Kidney (tissue), 22 donors: ENCODE measurements at places on chromosomes 1 and 21.

DNA sequence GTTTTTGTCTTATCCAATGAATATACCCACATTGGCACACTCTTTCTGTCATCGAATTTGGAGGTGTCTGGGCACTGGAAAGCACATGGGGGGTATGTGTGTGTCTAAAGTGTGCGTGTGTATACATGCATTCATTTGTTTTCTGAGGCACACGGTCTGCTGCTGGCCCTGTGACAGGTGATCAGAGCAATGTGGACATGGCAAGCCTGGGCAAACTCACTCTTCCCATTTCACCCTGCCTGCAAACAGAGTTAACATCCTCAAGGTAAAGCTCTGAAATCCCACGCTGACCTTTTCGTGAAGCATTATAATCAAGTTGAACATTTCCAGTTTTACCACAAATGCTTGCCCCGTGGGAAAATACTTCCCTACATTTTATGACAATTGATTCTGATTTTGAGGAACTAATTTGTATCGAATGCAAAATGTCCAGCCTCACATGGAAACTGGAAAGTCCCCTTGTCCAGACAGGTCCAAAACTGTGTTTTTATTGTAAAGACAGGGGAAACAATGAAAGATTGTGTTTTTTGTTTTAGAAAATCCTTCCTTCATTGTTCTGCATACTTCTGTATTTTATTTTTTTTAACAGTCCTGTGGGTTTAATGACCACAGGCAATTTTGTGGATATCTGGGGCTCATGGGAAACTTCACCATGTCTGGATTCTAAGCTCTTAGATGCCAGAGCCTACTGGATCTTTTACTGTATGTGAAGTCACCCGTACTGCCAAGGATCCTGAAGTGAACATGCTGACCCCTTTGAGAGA, 160.9 kb downstream of the PBX1 start:
- DNase-seq: no peak

DNA sequence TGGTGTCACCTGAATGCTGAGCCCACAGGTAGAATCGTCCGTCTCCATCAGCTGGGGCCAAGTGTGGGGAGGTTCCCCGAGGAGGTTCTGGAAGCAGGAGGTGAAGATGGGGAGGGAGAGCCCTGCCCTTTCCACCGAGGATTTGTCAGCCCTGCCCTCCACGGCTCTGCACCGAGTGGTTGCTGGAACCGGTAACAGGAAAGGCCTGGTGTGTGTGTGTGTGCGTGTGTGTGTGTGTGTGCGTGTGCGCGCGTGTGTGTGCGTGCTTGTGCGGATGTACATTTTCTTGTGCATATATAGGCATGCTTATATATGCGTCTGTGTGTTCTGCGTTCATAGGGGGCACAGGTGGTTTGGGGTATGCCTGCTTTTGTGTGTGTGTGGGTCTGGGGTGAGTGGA, 3.5 kb downstream of the NBL1 start:
- no peak for DNase-seq

- DNase-seq: no peak
Observed at GRCh38 chr1:53410701-53411100, 48.5 kb upstream of the DMRTB1 start.

- DNase-seq: no peak
Observed at GRCh38 chr1:61992257-61992656, 202.4 kb upstream of the L1TD1 start.

DNA sequence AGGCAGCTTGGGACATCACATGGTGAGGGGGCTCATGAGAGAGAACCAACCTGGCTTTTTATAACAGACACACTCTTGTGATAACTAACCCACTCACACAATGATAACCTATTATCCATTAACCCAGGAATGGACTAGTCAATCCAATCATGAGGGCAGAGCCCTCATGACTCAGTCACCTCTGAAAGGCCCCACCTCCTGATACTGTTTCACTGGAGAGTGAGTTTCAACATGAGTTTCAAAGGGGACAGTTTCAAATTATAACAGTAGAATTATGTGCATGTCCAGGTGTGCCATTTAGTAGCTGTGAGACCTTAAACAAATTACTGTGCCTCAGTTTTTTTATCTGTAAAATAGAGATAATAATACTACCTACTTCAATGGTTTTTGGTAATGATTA, 47.6 kb upstream of the PPP2R5A start:
- DNase-seq: no peak

DNA sequence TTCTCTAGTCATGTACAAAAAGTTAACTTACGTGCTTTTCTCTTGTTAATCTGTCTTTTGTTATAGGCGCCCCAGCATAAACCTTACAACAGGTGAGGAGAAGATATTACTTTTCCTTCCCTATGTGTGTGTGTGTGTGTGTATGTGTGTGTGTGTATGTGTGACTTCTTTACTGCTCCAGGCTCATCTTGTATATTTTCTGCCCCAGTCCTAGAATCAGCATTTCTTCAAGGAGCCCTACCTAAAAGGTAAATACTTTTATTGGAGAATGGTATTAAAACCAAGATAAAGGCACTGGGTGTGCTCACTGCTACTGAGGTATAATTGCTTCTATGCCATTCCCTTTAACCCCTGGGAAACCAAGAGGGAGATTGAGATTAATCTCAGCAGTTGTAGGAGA, 129.8 kb downstream of the PLPPR5 start:
- no peak for DNase-seq

GRCh38 chr1:87338566-87338965, 9.9 kb downstream of the LMO4 start:
- DNase-seq: no peak

DNA sequence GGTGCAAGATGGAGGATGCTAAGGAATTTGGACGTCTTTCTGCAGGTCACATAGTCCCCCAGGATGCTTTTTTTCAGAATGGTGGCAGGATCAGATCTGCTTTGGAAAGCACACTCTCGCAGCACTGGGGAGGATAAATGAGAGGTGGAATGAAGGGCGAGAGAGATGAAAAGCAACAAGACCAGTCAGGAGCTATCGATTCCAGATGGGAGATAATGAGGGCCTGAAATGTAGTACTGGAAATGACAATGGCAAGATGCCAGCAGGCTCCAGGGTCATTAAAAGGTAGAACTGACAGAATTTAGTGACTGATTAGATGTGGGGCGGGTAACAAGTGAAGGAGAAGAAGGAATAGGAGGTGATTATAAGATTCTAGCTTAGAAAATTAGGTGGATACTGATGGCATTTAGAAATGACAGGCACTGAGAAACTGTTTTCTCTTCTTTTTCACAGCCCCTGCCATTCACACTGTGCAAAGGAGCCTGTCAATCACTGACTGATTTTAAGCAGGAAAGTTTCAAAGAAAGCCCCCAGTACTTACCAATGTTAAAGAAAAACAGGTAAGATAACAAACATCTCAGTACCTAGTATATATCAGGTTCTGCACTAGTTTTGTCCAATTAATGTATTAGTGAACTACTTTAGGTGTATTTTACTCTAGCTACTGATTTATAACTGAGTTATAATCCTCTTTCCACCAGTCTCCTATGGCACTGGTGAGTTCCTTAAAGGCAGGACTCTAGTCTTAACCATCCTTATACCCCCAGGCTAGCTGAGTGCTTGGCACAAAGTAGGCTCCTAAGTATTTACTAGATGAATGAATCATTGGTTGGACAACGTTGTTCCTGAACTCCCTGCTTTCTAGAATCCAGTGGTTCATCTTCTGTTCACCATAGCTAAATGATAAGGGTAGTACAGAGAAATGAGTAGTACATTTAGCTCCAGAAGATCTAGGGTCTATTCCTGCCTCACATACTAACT, 9.2 kb downstream of the PIGM start:
- no peak for DNase-seq

DNA sequence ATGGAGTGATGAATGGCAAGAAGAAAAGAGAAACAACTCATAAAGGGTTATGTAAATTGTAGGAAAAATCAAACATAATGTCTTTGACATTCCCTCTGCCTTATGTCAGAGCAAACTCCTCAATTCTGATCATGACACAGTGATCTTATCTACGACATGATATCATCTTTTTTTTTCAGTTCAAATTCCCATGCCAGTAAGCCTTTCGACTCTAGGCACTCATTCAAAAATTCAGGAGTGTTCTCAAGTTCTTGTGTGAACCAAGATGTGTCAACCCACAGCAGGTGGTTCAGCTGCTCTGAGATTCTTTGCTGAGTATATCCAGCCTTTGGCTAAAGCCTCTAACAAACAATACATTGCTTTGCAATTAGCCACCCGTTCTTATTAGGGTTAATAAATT, 97.1 kb upstream of the ESRRG start:
- no peak for DNase-seq

DNA sequence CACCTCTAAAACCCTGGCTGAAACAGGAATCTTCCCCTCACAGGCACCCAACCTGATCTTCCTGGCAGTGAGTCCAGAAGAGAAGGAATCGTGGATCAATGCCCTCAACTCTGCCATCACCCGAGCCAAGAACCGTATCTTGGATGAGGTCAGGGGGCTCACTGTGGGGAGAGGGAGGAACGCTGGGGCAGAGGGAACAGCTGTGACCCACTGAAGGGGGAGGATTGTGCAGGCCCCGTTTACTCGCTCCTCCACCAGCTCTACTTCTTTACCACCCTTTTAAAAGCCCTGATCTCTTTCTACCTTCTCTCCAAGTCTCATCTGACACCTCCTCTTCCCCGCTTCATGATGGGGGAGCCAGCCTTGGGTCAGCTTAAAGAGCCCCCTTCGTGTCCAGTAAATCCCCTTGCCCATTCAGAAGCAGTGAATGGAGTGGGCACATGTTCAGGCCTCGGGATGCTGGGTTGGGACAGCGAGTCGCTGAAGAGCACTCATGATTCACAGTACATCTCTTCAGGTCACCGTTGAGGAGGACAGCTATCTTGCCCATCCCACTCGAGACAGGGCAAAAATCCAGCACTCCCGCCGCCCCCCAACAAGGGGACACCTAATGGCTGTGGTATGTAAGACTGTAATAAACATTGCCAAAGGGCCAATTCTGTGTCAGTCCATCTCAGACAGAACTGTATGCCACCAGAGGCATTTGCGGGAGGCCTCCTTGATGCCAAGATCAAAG, 7.3 kb downstream of the PLEKHO1 start:
- no peak for DNase-seq

- peak; percentile 35 for DNase-seq
Observed at GRCh38 chr1:94013367-94013878, 104.2 kb upstream of the GCLM start.

GRCh38 chr1:38190983-38191382, 144.4 kb upstream of the POU3F1 start:
- DNase-seq: peak; percentile 60

DNA sequence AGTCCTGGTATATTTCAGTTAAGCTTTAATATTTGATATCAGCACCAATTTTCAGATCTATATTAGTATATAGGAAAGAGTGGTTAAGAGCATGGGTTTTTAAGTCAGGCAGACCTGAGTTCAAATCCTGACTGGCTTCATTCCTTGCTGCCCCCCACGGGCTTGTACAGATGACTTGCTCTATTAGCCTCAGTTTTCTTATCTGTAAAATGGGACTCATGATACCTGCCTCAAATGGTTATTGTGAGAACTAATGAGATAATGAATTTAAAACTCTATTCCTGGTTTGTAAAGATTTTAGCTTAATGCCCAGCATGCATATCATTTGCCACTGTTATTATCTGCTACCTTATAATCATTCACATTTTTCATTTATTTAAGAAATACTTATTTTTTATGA, 264.5 kb downstream of the RPS6KC1 start:
- no peak for DNase-seq

DNA sequence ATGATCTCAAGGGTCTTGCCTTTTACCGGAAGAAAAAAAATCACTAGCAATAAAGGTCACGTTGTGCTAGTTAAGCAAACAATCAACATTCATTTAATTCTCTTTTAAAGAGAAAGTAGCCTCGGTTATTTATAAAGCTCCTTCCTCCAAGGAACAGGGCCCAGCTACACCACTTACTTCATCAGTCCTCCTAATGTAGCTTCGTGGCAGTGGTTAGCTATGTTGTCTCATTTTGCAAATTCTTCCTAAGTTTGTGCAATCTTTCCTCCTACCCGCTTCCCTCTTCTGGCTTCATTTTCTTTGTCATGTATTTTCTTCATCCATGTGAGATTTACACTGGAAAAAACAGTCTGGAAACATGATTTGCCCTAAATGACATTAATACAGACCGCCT, 554.2 kb downstream of the NUF2 start:
- no peak for DNase-seq

- no peak for DNase-seq
Observed at GRCh38 chr1:8121261-8122159, 95.4 kb upstream of the ERRFI1 start.

- DNase-seq: no peak
Observed at GRCh38 chr1:36238433-36238832, 14.2 kb downstream of the THRAP3 start.

GRCh38 chr1:11952455-11953109, 18.1 kb downstream of the PLOD1 start:
- no peak for DNase-seq

DNA sequence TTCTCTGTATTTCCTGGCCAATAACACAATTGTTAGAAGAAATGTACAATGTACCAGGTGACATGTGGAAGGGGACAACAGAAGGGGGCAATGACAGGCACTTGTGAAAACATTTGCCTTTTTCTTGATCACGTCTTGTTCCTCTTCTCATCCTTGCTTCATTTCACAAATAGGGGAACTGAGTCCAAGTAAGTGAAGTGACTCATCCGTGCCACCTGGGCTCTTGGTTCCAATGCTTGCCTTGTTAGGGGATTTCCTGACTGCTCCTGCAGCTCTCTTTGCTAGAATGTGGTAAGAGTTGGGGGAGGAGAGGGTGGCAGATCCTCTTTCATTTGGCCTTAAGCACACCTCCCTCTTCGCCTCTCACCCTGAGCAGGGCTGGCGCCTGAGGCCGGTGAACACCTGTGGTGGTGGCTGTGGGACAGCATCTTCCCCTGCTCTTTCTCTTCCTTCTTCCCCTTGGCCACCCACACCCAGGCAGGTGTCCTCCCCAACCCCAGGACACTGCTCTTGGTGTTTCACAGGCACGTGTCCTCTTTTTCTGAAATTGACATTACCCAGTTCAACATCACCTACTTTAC, 2.2 kb upstream of the RHEX start:
- DNase-seq: no peak

- no peak for DNase-seq
Observed at GRCh38 chr1:48750109-48750508, 26.6 kb downstream of the BEND5 start.

- DNase-seq: no peak
Observed at GRCh38 chr1:54323921-54324250, 82.3 kb downstream of the SSBP3 start.

DNA sequence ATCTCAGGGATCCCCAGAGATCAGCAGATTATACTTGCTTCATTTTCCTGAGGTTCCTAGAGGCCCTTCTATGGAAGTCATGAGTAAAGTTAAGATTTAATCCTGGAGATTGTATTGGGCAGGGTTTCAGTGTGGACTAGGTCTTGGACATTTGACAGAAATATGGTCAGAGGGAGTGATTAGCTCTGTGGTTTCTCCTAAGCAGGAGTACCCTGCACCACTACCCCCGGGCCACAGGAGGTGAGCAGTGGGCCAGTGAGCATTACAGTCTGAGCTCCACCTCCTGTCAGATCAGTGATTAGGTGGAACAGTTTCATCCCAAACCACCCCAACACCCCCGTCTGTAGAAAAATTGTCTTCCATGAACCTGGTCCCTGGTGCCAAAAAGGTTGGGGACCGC, 43.2 kb downstream of the PHACTR4 start:
- DNase-seq: no peak

GRCh38 chr1:92951141-92951582, 10.1 kb downstream of the DIPK1A start:
- DNase-seq: no peak
